ENCODE measurements at places on chromosomes 5 and 9.

GRCh38 chr9:27202056-27202455, 93.0 kb downstream of the TEK start:
- DNase-seq, result no peak

GRCh38 chr9:117596678-117597077, 107.5 kb upstream of the TLR4 start:
- DNase-seq, result no peak

DNA sequence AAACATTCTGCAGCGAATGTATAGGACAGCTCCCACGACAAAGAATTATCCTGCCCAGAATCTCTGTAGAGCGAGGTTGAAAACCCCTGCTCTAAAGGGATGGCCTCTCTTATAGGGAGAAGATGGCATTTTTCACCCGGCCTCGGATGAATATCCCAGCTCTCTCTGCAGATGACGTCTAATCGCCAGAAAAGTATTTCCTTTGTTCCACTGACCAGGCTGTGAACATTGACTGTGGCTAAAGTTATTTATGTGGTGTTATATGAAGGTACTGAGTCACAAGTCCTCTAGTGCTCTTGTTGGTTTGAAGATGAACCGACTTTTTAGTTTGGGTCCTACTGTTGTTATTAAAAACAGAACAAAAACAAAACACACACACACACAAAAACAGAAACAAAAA, 17.4 kb upstream of the RARS1 start:
- no peak for DNase-seq

GRCh38 chr9:89593727-89594427, 10.9 kb upstream of the GADD45G start:
- no peak for DNase-seq

GRCh38 chr5:119031011-119031886, 39.6 kb upstream of the DMXL1 start:
- no peak for DNase-seq

DNA sequence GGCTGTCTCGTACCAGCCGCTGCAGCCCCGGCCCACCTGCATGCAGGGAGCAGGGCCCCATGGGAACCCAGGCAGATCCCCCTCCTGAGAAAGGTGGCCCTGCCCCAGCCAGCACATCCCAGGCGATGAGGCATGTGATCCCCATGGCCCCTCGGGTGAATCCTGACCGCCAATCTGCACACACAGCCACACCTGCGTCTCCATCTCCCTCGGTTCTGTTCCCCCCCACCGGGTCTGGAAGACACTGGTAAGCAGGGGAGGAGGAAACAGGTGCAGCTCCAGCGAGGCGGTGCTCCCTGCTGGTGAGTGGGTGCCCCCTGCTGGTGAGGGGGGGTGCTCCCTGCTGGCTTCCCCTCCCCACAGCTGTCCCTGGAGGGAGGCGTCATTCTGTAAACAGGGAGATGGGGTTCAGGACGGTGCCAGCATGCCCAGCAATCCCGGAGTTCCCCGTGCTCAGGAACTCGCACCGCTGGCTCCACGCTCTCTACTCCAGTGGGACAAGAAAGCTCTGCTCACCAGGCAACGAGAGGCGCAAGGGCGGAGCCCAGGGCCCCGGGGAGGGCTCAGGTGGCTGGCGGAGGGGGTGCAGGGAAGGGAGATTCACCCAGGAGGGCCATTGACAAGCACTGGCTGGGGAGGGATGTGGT, 28.4 kb upstream of the SLC12A7 start:
- no peak for DNase-seq

DNA sequence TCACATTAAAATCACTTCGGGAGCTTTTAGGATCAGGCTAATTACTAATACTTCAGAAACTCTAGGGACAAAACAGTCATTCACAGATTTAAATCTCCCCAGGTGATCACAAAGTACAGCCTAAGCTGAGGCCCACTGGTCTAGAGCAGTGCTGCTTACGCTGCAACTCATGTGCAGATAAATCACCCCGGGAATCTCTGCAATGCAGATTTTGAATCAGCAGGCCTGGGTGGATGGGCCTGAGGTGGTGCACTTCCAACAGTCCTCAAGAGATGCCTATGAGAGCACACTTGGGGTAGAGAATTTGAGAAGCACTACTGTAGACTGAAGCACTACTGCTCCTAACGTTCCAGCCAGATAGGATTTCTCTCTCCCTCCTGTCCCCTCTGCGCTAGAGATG, 28.4 kb downstream of the CSF1R start:
- DNase-seq, result no peak

- DNase-seq, result no peak
Measured at GRCh38 chr9:121322037-121322736, 47.9 kb downstream of the STOM start.

DNA sequence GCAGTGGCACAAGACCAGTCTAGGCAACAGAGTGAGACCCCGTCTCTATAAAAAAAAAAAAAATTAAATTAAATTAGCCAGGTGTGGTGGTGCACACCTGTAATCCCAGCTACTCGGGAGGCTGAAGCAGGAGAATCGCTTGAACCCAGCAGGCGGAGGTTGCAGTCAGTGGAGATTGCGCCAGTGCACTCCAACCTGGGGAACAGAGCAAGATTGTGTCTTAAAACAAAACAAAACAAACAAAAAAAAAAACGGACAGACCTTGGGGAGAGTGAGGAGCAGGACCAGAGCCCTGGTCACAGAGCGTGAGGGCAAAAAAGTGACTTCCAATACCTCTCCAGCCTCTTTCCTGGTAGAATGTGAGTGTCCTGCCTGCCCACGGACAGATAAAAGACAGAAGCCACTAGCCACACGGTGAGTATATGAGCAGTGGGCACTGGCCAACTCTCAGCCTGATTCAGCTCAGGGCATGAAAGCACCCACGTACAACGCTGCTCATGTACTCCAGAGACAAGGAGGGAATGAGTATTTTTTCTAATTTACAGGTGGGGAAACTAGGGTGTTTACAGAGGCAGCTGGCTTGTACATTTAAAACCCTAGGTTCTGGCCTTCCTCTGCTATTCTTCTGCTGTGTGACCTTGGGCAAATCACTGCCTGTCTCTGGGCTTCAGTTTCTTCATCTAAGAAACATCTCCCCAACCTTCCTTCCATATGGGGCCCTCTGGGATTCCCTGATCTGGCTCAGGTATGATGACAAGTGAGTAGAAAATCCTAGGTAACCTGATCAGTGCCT, 1.8 kb downstream of the OLFML2A start:
- DNase-seq, result peak; percentile 33

DNA sequence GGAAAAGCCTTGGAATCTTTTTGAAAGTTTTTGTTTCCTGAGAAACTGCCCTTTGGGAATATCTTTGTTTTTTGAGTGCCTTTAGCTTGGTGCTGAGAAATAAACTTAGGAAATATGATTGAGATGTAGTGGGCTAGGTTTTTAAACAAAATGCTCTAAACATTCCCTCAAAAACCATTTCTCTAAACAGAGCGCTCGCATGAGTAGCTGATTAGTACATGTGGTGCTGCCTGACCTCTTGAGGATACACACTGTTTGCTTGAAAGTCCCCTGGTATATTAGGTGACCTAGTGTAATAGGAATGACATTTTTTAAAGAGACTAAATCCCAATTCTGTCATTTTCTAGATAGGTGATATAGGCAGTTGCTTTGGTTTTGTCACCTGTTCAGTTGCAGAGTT, 132.3 kb downstream of the ADAMTSL1 start:
- DNase-seq, result no peak

DNA sequence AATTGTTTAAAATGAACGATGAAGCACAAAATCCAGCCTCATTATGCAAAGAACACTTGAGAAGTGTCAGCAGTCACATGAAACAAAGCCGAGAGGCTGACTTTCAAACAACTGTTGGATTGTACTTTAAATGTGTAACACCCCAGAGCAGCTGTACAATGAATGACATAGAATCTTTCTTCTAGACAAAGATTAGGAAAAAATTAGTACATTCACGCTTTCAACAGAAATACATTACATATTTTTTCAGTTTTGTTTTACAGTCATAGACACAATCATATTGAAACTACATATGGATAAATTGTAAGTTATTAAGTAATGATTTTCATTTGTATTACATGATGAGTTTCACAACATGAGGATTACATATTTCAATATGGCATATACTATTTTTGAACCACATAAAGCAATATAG, 10.6 kb upstream of the AGXT2 start:
- DNase-seq, result no peak

DNA sequence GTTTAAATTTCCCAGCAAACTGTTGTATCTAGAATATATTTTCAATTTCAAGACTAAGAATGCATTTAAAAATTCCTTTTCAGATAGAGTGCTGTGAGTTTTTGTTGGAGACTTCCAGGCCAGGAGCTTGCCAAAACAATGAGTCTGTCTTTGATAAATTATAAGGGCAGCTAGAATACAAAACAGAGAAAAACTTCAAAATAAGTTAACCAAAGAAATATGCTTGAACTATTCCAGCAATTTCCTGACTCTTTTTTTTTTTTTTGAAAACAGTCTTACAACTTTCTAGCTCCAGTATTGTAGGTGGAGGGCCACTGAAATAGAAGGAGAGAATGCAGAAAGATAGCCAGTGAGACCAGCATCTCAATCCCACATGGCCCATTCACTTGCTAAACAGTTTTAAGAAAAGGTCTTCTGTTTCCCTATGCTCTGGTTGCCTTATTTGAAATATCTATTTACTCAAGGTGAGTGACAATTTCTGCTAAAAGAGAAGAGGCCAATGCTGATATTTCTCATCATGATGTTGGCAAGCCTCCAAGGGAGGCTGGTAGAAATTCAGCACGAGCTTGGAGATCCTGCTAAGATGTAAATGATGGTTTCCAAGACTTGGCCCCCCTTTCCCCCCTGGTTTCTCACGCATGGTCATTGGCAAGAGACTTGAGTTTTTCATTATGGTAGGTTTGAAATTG, 103.2 kb downstream of the USP20 start:
- DNase-seq, result no peak

GRCh38 chr9:112764344-112764743, 13.8 kb downstream of the SNX30 start:
- peak; percentile 59 for DNase-seq

GRCh38 chr5:94440015-94440414, 178.4 kb downstream of the KIAA0825 start:
- no peak for DNase-seq

GRCh38 chr5:123947797-123948196, 435.8 kb downstream of the CSNK1G3 start:
- no peak for DNase-seq

DNA sequence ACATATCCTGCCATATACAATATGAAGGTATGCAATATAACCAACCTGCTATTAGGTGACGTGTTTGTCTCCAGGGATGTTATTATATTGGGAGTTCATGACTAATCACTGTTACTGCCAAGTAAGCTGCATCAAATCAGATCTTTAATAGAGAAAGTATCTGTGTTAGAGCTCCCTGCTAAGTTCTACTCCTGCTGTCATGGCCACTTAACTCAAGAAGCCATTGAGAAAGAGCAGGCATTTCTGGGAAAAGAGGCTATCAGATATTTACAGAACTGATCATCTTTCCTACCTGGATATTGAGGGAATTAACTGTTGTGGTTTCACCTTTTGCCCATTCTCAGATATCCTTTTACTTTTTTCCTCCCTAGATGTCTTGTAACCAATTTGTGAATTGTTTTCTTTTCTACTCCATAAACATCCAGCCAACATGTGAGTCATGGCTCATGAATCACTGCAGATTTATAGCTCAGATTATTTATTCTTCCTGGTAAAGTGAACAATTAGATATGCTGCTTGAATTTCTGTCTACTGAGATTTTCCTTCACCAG, 634.8 kb upstream of the FAM174A start:
- DNase-seq, result no peak

DNA sequence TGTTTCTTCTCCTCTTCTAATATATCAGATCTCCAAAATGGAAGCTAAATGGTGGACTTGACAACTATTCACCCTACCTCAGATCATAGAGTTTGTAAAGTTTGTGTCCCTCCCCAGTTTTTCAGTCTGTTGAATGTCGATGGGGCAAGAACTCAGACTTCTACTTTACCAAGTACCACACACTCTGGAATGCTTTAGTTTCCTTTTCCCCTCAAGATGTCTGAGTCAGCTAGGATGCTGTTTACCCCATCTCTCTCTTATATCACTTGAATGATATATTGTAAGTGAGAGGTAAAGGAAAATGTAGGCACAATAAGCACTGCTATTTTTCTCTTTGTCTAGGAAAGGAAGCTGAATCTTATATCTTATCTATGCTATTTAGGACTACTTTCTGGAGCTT, 25.9 kb upstream of the TAL2 start:
- no peak for DNase-seq
